ENCODE measurements at places on chromosomes 16 and 17.

DNA sequence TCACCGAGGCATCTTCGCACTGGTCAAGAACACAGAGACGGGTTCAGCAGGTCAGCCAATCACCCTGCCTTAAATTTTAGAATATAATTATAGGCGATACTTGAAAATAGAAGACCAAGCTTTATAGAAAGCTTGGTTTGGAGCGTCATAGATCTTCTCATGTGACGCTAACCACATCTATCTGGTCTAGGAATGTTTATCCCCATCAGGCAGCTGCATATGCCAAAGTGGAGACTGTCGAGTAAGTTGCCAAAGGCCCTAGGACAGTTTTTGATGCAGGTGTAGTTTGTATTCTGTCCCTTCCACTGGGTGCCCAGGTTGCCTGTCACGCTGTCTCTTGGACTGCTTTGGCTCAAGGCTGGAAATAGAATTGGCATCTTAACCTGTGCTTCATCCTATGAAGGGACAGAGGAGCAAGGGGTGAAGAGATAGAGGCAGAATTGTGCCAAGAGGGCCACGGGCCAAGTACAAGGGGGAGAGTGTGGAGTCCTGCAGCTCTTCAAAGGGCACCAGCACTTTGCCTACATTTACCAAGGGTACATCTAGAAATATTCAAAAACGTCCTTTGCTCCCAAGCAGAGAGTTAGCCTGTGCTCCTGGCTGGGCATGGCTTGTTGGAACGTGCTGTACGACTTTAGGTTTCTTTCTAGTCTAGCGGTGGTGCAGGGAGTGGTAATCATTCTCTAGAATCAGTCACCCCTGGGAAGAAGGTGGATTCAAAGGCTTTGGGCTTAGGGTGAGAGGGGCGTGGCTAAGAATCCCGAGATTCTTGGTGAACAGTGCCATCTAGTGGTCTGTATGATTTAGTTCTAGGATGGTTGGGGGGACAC is 5.3 kb upstream of the WIPI1 start:
- DNase-seq, result peak; percentile 91

DNA sequence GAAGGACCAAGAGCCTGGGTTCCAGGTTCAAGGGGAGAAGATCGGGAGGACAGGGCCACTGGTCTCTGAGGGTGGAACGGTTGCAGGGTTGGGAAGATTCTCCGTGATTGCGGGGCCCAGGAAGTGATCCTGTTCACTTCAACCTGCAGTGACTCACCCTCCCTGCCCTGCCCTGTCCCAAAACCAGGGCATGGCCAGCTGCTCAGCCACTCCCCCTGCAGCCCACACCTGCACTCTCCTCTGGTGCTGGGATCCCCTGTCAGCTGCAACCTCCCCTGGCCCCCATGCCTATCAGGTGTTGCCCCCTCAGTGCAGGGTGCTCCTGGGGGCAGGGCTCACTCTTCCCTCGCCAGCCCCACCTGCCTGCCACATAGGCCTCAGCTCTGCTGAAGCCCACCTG is 1.1 kb downstream of the RUNDC3A start:
- peak; percentile 34 for DNase-seq

DNA sequence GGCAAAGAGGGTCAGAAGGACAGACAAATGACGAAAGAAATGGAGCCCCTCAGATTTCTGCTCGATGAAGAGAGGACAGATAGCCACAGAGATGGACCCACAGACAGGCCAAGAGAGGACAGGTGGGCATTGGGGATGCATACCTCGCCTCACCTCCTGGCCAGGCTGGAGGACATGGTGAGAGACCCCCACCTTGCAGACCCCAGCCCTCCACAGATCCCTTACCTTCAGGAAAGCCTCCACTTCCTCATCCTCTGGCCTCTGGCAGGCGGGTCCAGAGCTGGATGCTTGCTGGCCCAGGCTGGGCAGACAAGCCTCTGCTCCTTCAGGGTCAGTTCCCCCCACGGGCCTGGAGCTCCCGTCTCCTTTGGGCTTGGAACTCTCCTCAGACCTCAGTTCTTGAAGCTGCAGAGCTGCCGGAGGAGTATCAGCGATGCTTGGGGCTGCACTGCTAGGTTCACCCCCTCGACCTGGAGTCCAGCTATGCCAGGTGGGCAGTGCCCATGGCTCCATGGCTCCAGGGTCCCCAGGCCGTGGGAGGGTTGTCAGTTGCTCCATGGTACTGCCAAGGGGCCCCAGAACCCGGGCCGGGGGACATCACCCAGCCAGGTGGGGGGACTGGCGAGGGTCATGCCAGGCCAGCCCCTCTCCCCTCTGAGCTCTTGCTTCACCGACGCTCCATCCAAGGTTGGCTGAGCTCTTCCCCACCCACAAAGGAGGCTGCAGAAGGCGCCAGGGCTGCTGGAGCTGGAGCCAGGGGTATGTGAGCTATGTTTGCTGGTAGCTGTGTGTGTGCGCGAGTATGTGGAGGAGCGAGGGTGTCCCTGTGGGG is 1.0 kb downstream of the TSPOAP1 start:
- DNase-seq, result no peak

GRCh38 chr16:66923866-66924265 is 1.5 kb downstream of the RRAD start:
- no peak for DNase-seq

GRCh38 chr16:3797904-3798811 is 80.8 kb upstream of the TRAP1 start:
- DNase-seq, result peak; percentile 32

- DNase-seq, result peak; percentile 81
Observed at GRCh38 chr17:33750943-33751701, 458.0 kb upstream of the ASIC2 start.

GRCh38 chr17:62098623-62099231 is 33.6 kb upstream of the MED13 start:
- DNase-seq, result no peak

GRCh38 chr16:52456368-52456767 is 90.6 kb downstream of the TOX3 start:
- DNase-seq, result peak; percentile 49

GRCh38 chr17:37676115-37676925 is 33.1 kb upstream of the DDX52 start:
- no peak for DNase-seq

- no peak for DNase-seq
Observed at GRCh38 chr16:79212114-79212791, 388.3 kb downstream of the MAF start.

DNA sequence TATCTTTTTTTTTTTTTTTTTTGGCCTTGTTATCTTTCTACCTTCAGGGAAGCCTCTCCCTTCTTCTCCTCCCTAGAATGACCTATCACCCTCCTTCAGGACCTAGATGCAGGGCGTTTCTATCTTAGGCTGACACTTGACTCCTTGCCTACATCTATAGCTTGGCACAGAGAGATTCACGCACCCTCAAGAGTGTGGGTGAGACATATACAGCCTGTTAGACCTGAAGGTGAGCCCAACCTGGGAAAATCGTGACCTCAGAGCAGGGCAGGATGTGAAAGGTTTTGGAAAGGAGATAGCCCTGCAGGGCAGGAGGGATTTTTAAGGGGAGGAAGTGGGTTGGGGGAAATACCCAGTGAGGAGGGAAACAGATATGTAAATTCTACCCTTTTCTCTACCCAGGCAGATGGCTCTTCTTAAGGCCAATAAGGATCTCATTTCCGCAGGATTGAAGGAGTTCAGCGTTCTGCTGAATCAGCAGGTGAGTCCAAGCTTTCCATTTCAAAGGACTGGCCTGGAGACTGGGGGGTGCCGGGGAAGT is at the start of gene AHSP:
Gene AHSP (plus strand): TSS at position 167 of the 541 bp plus-strand sequence. CDS start 240 bp downstream, at position 407.
- DNase-seq, result peak; percentile 3

- no peak for DNase-seq
Observed at GRCh38 chr17:9167379-9167778, 146.1 kb downstream of the NTN1 start.

DNA sequence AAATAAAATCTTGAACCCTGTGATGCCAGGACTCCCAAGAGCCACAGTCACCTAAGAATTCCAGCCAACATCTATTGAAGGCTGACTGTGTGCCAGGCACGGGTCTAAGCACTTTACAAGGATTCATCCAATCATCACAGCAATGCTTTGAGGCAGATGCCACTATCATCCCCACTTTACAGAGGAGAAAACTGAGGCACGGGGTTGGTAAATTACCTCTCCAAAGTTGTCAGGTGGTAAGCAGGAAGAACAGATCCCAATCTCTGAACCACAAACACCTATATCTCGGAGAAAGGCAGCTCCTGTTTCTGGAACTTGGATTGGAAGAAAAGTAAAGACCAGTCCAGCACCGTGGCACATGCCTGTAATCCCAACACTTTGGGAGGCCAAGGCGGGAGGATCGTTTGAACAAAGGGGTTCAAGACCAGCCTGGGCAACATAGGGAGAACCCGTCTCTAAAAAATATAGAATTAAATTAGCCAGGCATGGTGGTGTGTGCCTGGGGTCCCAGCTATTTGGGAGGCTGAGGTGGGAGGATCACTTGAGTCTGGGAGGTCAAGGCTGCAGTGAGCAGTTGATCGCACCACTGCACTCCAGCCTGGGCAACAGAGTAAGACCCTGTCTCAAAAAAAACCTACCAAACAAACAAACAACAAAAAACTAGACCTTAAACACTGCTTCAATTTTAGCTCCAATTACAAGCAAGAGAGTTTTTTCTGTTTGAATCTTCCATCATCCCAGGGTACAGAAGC is 60.7 kb upstream of the SIAH1 start:
- no peak for DNase-seq

- DNase-seq, result peak; percentile 34
Observed at GRCh38 chr17:79424471-79425185, 186.2 kb downstream of the RBFOX3 start.
